ENCODE measurements at places on chromosomes 5 and 9. TPM values are rescaled to one million over a fixed set of nuclear protein-coding genes. Genes with fewer than 3 reads are reported as not detected.
A peak's percentile ranks its signal among the peaks of the same experiment; 100 is the strongest.

- no peak for DNase-seq
These were observed 25.4 kb upstream of the RASGRF2 start for GRCh38 chr5:80934751-80935150.

DNA sequence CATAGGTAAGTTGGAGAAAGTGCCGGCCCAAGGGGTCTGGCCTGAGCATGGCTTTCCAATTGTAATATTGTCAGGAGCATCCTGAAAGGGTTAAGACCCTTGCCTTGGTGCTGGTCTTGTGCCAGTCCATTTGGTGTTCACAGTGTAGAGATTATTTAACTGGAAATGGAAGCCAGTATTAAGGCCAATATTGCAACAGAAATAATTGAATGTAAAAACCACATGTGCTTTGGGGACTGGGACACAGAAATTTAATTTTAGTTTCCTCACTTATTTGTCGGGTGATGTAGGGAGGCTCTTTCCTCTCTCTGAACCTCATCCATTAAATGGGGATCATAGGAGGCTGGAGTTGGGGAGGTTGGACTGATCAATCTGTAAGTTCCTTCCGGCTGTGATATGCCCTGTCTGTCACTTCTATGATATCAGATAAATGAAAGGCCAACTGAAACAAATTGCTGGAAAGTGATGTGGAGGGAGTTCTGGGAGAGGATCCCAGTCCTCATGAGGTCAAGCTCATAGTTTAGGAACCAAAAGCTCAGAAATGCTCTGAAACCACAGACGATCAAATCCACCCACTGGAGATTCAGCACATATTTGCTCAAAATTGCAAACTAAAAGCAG is 54.8 kb upstream of the COL15A1 start:
- no peak for DNase-seq

DNA sequence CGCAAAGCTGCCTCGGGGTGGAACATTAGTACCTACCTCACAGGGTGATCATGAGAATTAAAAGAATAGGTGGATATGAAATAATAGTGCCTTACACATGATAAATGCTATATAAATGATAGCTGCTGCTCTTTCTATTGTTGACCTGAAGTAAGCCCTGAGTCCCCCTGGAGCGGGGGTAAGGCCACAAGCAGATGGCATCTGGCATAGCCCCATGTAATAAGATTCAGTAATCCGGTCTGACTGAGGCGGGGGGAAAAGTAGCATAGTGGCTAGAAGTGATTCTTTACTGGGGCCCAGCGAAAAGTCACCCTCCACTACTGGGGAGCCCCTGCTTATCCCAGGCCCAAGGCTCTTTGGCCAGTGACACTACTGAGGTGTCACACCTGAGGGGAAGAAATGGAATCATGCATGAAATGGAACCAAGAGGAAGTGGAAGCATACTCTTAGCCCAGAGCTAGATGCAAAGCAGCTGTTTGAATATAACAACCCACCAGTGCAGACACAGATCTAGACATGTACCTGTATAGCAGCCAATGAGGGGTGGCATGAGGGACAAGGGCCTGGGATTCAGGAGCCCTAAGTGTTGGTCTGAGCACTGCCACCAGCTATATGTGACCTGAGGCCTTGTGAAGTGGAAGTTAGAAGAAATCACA is 16.1 kb upstream of the FGFR4 start:
- DNase-seq: no peak

DNA sequence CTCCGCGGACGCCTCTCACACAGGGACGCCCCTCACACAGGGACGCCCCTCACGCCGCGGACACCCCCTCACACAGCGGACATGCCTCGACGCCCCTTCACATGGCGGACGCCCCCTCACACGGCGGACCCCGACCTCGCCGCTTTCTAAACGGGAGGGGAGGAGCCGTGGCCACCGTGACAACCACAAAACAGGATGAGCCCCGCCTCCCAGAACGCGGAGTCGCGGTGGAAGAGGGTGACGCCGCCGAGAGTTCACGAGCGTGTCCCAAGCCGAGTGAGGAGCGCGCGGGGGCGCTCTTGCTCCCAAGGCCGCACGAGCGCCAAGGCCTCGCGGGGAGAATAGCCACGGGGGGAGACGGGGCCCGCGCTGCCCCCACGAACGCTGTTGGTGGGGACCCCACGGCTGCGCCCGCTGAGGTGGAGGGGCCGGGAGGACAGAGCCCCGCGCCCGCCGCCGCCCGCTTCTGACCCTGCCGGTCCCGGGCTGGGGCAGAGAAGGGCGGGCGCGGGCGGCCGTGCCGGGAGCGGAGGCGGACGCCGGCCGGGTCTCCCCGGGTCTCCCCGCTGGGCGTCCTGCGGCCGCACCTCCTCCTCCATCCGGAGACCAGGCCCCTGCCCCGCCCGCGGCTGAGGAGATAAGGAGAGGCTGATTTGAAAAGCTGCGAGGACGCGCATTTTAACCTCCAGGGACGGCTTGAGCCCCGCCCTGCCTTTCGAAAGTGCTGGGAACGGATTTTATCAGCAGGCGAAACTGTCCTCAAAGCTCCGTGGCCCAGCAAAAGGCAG is 3.9 kb upstream of the NKD2 start:
- no peak for DNase-seq

DNA sequence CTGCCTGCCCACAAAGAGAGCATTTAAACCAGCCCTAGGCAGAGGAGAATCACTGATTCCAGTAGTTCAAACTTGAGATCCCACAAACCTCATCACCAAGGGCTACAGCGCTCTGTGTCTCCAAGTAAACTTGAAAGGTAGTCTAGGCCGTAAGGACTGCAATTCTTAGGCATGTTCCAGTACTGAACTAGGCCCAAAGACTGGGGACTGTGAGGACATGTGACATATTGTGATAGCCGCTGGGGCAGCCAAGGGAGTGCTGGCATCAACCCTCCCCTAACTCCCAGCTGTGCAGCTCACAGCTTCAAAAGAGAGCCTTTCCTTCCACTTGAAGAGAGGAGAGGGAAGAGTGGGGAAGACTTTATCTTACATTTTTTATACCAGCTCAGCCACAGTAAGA is 291.0 kb upstream of the PRR16 start:
- no peak for DNase-seq

DNA sequence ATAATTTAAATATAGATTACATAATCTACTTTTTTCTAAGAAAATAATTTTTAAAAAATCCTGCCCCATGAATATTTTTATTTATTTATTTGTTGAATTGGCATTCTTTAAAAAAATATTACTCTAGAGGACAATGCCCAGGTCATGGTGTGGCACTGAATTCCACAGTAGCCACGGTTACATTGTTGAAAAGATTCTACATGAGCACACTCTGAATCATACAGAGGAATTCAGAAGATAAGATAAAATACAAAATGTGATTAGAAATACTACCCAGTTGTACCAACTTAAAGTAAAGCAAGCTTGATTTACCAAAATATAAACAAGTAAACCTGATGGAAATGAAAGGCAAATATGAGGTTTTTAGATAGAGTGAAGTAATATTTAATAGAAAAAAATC is 183.7 kb downstream of the HCN1 start:
- no peak for DNase-seq

- DNase-seq: no peak
These were observed 53.2 kb upstream of the C9orf72 start for GRCh38 chr9:27626244-27627187.

DNA sequence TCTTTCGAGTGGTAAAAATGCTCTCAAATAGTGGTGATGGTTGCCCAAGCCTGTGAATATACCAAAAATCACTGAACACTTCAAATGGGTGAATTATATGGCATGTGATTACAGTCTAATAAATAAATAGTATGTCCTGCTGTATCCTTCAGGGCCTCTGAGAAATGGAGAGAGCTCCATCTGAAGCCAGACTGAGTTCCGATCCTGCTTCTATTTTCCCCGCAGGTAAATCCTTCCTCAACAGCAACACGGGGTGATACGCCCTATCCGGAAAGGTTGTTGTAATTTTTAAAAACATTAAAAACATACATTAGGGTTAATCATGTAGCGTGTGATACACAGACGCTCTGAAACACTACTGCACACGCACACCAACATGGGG is 695 bp upstream of the SNAPC3 start:
- DNase-seq: no peak

- DNase-seq: no peak
These were observed 44.8 kb upstream of the SLC1A3 start for GRCh38 chr5:36561601-36562000.

DNA sequence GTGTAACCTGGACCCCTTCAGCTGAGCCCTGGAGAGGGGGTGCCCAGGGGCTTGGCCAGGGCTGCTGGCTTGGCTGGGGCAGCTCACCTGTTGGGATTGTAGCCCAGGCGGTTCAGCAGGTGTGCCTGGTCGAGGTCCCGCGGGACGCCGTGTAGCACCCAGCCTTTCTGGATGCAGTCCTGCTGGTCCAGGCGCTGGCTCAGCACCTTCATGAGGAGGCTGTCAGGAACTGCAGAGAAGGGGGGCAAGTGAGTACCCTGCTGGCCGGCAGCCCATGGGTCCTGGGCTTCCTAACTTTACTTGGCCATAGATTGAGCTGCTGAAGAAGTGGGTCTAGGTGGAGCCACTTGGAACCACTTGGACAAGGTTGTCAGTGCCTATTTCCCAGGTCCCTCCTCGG is 85.5 kb downstream of the AK8 start:
- no peak for DNase-seq

GRCh38 chr5:58043032-58043945 is 416.6 kb downstream of the PLK2 start:
- peak; percentile 0 for DNase-seq

DNA sequence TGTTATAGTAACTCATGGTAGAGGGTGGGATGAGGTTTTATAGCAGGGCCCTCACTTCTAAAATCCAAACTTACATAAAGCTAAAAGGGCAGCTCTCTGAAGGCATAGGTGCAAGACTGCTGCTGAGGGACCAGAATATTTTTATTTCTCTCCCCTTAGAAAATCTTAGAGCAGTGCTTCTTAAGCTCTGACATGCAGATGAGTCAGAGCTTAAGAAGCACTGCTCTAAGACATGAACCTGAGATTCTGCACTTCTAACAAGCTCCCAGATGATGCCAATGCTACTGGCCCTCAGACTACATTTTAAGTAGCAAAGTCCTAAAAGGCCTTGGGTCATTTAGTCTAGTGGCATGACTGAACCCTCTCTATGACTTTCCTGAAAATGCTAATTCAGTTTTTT is 97.6 kb upstream of the SPRY4 start:
- DNase-seq: no peak

GRCh38 chr9:77534376-77535057 is 113.6 kb downstream of the GNA14 start:
- DNase-seq: no peak

GRCh38 chr9:40884072-40884901 is 244.2 kb downstream of the FOXD4L6 start:
- no peak for DNase-seq

DNA sequence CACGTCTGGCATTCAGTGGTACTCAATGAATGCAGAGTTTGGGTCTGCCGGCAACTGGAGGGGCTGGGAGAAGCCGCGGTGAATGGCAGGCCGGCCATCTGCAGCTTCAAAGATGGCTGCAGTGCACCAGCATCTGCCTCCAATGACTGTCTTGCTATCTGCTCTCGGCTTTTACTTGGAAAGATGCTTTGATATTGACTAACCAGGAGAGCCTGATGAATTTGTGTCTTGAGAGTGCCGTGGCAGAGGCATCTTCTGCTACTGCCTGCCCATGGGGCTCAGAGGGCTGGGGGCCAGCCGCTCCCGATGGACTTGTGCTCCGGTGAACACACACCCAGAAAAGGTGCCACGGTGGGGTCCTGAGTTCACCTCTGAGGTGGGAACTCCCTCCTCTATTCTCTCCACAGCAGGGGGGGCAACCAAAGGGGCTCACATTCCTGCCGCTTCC is 164.5 kb downstream of the COL23A1 start:
- no peak for DNase-seq

GRCh38 chr5:74787424-74787823 is 20.4 kb downstream of the NSA2 start:
- DNase-seq: no peak

DNA sequence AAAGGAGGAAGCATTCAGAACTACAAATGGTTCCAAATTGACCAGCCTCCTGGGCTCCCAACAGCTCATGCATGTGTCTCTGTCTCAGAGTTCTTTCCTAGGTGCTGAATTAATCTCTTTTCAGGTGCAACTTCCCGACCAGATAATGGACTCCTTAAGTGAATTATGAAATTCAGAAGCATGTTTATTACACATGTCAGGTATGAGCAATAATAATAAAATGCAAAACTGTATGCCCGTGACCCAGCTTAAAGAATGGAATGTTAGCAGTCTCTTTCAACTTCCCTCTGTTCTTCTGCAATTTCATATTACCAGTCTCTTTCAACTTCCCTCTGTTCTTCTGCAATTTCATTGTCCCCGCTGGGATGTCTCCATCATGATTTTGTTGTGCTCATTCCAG is 60.4 kb downstream of the FBXL7 start:
- DNase-seq: no peak

DNA sequence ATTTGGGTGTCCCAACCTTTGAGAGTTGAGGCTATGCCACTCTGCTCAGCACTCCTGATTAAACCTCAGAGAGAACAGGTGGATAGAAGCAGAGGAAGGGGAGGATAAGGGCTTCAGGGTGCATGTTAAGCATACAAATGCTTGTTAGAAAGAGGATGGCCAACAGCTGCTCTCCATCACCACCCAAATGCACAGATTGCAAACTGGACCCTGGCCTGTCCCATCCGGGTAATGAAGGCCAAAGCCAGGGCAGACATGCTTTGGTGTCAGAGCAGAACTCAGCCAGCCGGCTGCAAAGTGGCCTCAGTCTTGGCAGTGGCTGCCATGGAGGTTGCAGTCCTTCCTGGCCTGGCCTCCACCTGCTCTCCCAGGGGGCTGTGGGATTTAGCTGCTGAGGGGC is 84.3 kb downstream of the SIL1 start:
- DNase-seq: no peak

GRCh38 chr9:15249981-15250380 is 57.0 kb downstream of the TTC39B start:
- DNase-seq: no peak

DNA sequence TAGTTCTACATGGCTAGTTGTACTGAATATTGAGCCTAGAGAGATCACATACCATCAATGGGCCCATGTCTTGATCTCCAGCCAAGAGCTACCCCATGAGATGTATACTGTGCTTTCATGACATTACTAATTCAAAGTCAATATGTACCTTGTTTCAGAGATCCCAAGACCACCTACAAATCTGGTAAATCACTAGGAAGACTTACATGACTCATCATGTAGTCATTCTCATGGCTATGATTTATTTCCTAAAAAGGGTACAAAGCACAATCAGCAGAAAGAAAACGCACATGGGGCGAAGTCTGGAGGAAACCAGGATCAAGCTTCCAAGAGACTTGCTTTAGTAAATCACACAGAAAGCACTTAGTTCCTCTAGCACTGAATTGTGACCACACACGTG is 103.0 kb downstream of the PCSK5 start:
- DNase-seq: peak; percentile 17

GRCh38 chr5:68555907-68556681 is 340.5 kb downstream of the PIK3R1 start:
- no peak for DNase-seq

- peak; percentile 45 for DNase-seq
These were observed 3.7 kb upstream of the EGR1 start for GRCh38 chr5:138461343-138462125.

Gene NRG2
- 0.14 TPM for total RNA-seq

Gene OLFML2A
- 5.5 TPM for total RNA-seq

Gene SPATA31C1
- not detected for total RNA-seq

Gene ABL1
- 20.0 TPM for total RNA-seq

Gene ADAMTSL2
- not detected for total RNA-seq

Gene KIF27
- 1.2 TPM for total RNA-seq
